ENCODE measurements at places on chromosomes 3 and 15. TPM values are rescaled to one million over a fixed set of nuclear protein-coding genes. Genes with fewer than 3 reads are reported as not detected.

GRCh38 chr3:139937674-139938279 is 2.8 kb downstream of the CLSTN2 start:
- no peak for DNase-seq

DNA sequence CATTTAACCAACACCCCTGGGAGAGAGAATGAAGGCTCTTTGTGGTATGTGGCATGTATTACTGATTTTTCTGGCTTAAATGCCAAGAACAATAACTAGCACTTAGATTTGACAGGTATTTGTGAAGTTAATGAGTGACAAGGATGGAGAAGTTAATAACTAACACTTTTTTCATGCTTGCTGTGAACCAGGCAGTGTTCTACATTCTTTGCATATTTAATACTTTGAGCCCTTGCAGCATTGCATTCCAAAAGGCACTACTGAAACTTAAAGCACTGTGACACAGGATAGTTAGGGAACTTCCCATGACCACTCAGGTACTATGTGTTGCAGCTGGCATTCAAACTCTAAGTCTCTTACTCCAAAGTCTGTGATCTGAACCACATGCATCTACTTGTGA is 650.6 kb downstream of the ZPLD1 start:
- no peak for DNase-seq

The ECE2 gene
- total RNA-seq = not detected

GRCh38 chr15:67150023-67150860 is 84.8 kb downstream of the SMAD3 start:
- peak; percentile 92 for DNase-seq

DNA sequence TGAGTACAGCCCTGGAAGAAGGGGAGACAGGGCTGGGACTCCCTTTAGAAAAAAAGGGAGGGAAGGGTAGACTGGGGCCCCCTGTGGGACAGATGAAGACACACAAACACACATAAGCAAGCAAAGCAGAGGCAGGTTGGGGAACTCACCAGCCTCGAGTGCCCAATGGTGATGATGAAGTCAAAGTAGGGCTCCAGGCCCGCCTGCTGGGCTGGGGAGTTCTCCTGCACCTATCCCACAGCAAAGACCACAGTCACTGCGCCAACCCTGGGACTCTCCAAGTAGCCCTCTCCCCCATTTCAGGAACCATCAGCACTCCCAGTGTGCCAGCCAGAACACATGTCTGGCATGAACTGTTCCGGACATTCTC is 4.1 kb downstream of the GORASP1 start:
- no peak for DNase-seq

- no peak for DNase-seq
Measured at GRCh38 chr3:107242579-107242978, 134.7 kb upstream of the CCDC54 start.

GRCh38 chr3:188916934-188917401 is 254.8 kb upstream of the TPRG1 start:
- no peak for DNase-seq

The PARP15 gene
- 3.5 TPM for total RNA-seq

GRCh38 chr3:117602058-117602644 is 892.6 kb downstream of the TUSC7 start:
- DNase-seq = no peak

The IMPG2 gene
- 0.65 TPM for total RNA-seq

- DNase-seq = no peak
Measured at GRCh38 chr15:37090543-37091175, 9.7 kb downstream of the MEIS2 start.

The CFAP44 gene
- total RNA-seq = 5.9 TPM

DNA sequence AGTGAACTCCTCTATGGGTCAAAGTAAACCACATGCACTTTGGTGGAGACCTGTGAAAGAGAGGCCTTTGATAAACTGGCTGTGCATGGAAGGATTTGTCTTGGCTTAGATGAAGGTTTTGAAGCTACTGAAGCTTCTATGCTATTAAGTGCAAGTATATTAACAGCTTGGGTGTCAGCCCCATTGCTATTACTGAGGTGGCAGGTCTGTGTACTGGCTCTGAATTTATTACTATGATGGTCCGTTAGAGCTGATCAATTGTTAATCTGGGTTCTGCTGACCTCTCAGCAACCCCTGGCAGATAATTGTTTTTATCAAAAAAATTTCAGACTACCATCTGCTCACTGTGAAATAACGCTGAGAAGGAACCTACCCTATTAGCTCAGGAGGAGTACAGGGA is 268.2 kb downstream of the CACNA2D3 start:
- no peak for DNase-seq

GRCh38 chr3:24389108-24390090 is 105.3 kb downstream of the THRB start:
- no peak for DNase-seq

- DNase-seq = no peak
Measured at GRCh38 chr3:136835089-136835812, 16.3 kb downstream of the SLC35G2 start.

GRCh38 chr15:98889930-98890695 is 117.5 kb downstream of the PGPEP1L start:
- no peak for DNase-seq

Measured in posterior vena cava (tissue), 2 donors.